Activated naive CD4-positive, alpha-beta T cell treated with Interleukin-2 at 50 U/mL for 16 hours (primary cell): ENCODE measurements at places on chromosomes 6 and 20.

DNA sequence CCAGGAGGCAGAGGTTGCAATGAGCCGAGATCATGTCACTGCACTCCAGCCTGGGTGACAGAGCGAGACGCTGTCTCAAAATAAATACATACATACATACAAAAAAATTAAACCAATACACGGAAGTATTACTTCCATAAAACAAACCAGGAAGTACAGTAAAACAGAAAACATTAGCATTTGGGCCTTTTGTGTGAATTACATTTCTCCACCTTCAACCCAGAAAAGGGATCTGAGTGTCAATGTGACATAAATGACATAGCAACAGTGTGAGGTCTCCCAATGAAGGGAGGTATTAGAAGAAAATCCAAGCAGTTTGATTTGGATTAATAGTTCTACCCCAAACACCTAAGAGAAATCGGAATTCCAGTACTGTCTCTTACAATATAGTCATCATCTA is 10.1 kb downstream of the CSNK2A1 start:
- DNase-seq, result no peak

DNA sequence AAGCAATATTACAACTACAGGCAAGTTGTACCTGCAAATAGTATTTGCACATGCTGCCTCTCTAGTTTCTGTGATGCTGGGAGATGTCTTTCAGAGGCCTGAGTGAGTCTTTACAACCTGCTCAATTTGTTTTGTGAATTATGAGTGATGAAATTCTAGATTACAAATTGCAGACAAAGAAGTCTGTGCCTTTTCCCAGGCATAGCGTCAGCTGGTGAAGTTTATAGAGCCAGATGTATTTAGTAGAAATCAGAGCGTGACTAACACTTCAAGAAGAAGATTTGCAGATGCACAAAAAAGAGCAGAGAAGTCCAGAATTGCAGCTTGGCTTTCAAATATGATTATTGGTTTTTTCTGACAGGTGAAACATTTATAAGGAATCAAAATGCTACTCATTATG is 289.9 kb downstream of the PLCB1 start:
- DNase-seq, result no peak

DNA sequence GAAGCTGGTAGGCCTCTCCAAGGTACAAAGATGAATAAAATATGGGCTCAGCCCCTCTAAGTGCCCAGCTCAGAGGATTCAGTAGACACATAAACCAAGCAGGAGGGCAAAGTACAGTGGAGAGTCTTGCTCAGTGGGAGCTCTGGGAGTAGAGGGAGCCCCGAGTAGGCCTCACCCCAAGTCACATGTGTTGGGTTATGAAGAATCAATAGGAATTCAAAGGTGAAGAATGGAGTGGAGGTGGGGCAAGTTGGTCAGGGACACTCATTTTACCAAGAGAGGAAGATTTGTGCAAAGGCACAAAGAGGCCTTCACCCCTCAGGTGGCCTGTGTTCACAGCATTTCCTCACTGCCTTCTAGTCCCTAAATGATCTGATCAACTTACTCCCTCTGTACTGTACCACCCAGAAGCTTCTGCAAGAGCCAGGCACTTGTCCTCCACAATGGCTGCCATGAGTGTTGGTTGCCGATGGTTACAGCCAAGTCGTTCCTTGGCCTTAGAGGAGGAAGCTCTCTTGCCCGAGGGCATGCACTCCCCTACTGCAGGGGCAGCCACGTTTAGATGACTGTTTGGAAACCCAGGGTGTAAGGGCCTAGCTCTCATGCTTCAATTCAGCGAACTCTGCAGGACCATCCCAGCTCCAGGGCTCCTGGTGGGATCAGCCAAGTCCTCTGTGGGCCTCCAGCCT is 6.7 kb upstream of the CDKN1A start:
- no peak for DNase-seq

DNA sequence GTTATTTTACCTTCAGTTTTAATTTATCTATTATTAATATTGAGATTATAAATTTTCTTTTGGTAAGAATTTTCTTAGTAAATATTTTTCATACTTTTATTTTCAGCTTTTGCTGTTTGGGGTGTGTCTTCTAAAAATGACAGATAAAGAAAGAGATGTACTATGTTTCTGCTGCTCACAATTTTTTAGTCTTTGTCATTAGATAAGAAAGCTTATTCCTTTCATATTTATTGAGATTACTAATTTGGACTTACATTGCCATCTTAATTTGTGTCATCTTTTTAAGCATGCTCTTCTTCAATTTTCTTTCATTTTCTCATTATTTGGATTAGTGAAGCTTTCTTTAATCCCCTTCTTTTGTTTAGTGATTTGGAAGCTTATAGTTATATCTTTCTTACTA is 13.6 kb upstream of the PHACTR2 start:
- DNase-seq, result no peak

- DNase-seq, result no peak
Measured at GRCh38 chr6:24378473-24379097, 20.7 kb upstream of the DCDC2 start.

DNA sequence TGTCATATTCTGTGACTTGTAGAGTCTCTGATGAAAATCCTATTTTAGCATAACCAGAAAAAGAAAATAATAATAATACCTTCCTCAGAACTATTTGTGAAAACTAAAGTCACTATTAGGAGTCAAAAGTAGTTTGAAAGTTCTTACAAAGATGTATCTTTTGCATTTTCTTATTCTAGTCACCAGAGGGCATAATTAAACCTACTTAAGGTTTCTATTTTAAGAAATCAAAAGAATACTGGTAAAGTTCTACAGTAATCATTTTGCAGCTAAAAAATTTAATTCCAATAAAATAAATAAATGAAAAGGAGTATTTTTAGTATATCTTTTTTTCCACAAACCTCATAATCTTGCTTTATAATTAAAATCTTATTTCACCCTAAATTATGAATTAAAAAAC is 28.0 kb upstream of the MCM9 start:
- no peak for DNase-seq

DNA sequence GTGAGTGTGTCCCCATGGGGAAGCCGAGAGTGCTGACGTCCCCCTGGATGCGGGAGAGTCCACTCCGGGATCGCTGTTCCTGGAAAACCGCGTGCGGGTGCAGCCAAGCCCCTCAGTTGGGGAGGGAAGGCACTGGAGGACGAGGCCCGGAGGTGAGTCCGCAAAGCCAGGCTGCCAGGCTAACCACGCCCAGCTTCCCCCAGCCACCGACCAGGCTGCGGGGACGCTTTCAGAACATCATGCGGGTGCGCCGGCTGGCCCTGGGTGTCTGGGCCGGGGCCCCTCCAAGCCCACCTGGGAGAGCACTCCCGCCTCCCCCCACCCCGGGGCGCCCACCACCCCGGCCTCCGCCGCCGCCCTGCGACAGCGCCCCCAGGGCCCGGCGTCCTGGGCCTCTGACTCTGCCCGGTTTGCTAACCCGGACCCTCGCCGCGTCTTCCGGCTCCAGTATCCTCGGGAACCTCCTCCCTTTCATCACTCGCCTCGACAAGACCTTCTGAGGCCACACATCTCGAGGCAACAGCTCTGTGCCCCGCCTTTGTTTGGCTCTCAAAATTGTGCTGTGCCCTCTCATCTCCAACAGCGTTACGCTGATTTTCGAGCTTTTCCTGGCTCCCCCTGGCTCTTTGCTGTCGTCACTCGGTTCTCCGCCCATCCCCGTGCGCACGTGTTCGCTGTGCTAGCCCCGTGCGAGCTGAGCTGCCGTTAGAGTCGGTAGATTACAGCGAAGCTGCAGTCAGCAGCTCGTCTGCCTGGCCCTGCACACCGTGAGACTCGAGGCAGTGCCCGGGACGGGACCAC is 47.1 kb upstream of the ENTPD6 start:
- peak; percentile 54 for DNase-seq

DNA sequence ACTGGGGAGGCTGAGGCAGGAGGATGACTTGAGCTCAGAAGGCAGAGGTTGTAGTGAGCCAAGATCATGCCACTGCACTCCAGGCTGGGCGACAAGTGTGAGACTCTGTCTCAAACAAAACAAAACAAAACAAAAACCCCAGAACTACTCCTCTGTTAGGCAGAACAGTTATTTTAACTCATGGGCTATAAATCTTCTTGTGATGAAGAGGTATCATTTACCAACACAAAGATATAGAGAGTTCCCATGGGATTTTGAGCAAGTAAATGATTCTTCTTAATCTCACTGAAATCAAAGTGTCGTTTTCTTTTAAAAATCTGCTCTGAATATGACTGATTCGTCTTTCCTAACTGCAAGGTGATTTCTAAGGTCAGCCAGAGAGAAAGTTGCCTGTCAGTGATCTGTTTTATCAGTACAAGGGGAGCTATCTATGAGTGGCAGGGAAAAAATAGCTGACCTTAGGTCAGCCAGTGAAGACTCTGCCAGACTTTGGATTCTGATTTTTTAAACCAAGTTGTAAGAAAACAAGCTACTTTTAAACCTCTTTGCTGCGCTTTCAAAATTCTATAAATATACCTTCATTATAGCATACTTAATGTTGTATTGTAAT is 3.8 kb upstream of the DSP start:
- DNase-seq, result no peak

- DNase-seq, result no peak
Measured at GRCh38 chr6:46972531-46972930, 50.8 kb upstream of the ADGRF5 start.

GRCh38 chr6:156741287-156742073 is 35.7 kb upstream of the ARID1B start:
- DNase-seq, result no peak

DNA sequence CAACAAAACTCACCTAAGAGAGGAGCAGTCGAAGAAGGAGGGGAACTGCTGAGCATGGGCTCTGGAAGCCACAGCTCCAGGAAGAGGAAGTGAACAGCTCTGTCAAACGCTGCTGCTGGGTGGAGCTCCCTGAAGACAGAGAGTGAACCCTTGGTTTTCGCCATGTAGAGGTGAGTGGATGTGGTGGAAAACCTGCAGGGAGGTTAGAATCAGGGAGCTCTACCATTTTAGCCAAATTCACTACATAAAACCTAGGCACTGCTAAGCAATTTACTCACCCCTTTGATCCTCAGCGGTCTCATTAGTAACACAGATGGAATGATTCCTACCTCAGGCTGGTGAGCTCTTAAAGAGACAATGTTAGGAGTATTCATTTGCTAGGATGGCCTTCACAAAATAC is 19.4 kb upstream of the TFAP2A start:
- no peak for DNase-seq

DNA sequence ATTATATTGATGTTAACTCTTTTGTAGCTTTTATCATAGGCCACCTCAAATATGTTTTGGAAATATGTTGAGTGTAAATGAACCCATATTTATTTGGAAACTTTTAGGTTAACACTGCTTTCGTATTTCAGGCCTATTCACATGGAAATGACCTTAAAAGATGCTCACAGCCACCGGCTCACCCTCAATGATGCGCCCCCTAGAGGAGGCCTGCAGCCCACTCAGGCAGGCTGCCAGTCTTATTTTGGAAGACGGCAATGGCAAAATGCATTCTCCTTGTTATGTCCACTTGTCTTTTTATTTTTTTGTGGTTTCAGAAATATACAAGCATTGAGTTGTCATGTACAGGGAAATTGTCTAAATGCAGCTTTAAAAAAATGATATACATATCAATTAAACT is 869.7 kb downstream of the PHF3 start:
- no peak for DNase-seq

DNA sequence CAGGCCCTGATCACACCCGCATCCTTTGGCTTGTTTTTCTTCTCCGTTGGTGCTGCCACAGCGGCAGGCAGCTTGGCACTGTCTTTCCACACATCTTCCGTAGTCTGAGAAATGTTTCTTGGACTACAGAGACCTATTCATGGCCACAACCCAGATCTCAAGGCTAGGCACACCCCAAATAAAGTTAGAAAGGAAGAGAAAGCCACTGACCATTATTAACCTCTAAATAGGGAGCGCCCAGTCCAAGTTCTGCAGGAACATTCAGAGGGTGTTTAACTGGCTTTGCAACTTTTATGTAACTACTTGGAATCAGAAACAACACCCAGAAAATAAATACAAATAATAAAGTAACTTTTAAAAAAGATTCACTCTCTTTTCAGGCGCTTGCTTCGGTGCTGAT is 124.8 kb upstream of the NEDD9 start:
- no peak for DNase-seq
